Activated naive CD8-positive, alpha-beta T cell treated with anti-CD3 and anti-CD28 coated beads, Interleukin-2, amount 50 U/mL, for 24 hours (primary cell): ENCODE measurements at places on chromosomes 13 and 19.

- DNase-seq, result no peak
Measured at GRCh38 chr13:34611671-34612070, 330.4 kb upstream of the NBEA start.

- no peak for DNase-seq
Measured at GRCh38 chr19:3096902-3097326, 2.8 kb downstream of the GNA11 start.

GRCh38 chr19:38632476-38633213 lies 13.7 kb downstream of the EIF3K start:
- no peak for DNase-seq

DNA sequence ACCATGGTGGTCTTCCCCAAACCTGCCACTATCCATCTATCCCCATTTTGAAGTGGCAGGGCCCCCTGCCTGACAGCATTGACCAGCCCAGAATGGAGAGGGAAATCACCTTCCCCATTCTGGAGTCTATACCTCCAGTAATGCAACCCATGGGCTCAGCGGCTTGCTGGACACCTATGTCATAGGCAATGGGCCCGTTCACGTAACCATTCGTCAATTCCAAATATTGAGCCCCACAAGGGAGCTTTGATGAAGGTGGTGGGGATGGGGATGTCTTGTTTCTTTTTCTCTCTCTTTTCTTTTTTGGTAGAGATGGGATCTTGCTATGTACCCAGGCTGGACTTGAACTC lies 63.1 kb downstream of the AP1M1 start:
- DNase-seq, result no peak

- DNase-seq, result no peak
Measured at GRCh38 chr13:40483601-40484000, 182.8 kb downstream of the FOXO1 start.

DNA sequence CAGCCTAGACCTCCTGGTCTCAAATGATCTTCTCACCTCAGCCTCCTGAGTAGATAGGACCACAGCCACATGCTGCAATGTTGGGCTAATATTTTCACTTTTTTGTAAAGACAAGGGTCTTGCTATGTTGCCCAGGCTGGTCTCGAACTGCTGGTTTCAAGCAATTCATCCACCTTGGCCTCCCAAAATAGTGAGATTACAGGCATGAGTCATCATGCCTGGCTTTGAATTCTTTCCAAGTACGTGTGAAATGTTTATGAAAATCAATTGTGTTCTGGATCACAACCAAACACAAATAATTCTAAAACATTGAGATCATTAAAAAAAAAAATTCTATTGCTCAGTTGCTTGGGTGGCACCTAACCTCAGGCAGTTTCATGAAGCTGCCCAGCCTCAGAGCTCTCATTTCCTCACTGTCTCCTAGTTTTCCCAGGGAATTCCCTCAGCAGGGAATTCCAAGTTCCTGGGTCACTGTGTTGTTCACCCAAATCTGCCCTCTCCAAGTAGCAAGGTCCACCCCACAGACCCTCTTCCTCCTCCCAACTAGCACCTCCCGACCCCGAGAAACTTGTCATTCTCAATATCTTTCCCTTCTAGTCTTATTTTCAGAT lies 44.8 kb downstream of the ING1 start:
- DNase-seq, result no peak

DNA sequence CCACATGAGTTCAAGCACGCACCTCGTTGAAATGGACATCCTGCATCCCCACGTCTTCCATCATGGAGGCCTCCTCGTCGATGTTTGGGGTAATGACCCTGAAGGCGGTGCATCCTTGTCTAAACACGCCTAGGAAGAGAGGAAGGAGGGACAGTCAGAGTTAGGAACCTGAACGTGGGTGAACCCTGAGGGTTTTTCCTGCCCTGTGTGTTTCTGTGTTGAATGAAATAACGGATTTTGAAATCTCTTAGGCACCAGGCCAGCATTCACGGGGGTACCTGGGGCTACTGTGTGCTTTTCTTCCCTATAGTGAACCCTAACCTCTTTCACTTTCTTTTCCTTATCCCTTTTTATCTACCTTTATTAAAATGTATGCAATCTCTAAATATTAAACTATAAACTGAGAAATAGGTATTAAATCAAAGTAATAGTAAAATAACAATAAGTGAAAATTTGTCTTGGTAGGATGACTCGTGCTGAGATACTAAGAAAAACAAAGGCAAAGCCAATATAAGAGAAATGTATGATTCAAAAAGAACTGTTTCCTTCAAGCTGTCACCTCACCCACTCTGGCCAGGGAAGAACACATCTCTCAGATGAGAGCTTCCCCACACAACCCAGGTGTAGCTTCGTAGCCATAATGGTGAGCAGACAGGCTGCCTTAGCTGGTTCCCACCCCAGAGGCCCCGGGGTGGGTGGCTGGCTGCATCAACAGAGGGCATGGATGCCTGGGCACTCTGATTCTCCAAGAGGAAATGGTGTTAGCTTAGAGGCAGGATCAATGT lies 72.1 kb upstream of the SLC15A1 start:
- no peak for DNase-seq

DNA sequence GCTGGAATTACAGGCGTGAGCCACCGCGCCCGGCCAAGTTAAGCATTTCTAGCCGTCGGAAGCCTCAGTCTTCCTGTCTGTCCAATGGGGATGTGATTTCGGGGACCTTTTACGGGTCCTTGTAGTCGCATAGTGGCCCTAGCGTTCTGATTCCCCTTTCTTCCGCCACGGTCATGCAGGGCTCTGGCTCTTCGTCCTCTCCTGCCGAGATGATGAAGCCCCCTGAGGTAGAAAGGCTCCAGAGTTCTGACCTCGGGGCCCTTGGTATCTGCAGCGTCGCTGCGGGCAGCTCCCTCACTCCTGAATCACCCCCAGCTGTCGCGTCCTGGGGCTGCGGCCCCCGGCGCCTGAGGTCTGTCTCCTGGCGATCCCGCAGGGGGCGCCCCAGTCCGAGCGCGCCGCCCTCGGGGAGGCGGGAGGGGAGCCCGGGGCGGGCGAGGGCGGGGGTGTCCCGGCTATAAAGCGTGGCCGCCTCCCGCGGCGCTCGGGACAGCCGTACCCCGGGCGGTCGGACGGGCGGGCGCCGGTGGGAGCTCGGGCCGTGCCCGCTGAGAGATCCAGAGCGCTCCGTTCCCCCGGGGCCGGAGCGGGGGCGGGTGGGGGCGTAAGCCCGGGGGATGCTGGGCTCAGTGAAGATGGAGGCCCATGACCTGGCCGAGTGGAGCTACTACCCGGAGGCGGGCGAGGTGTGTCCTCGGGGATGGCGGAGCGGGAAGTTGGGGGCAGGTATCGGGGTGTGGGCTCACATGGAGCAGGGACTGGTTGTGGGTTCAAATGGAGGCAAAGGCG lies at the start of gene FOXA3:
Gene FOXA3 (plus strand): TSS at position 487 of the 789 bp plus-strand sequence. CDS start 131 bp downstream, at position 618.
- peak; percentile 75 for DNase-seq

DNA sequence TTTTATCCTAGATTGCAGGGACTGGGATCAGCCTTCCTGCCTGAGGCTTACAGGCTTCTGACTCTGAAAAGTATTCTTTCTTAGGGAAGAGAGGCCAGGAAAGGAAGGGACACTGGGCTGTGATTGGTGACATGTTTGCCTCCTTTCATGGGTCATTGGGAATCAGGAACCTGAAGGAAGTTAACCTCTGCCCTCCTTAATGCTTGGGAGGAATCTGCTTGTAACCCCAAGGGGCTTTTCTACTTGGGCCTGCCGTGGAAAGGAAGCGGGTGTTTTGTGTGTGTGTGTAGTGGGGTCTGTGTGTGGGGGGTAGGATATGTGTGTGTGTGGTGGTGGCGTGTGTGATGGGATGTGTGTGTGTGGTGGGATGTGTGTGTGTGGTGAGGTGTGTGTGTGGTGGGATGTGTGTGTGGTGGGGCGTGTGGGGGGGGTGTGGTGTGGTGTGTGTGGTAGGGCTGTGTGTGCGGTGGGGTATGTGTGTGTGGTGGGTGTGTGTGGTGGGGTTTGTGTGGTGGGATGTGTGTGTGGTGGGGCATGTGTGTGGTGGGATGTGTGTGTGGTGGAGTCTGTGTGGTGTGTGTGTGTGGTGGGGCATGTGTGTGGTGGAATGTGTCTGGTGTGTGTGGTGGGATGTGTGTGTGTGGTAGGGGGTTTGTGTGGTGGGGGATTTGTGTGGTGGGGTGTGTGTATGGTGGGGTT lies 41.3 kb upstream of the NPAS1 start:
- no peak for DNase-seq

DNA sequence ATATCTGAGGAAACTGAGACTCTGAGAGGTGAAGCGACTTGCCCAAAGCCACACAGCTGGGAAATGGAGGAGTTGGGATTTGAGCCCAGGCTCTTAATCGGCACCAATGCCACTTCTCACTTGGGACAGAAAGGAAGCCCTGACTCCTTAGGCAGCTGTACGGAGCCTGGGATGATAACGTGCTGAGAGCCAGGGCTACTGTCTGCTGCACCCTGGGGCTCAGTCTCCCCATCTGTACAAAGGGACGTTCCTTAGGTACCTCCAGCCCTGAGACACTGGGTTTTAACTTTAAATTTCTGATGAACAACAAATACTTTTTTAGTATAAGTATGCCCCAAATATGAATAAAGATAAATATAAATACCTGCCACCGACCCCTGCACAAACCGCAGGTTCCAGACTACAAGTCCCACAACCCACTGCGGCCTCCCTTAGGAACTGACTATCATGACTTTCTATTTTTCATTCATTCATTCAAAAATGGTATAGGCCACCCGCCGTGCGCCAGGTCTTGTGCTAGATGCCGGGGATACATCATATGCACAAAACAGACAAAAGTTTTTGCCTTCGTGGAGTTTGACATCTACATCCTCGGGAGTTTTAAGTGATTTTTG lies 776 bp upstream of the NCLN start:
- peak; percentile 69 for DNase-seq

DNA sequence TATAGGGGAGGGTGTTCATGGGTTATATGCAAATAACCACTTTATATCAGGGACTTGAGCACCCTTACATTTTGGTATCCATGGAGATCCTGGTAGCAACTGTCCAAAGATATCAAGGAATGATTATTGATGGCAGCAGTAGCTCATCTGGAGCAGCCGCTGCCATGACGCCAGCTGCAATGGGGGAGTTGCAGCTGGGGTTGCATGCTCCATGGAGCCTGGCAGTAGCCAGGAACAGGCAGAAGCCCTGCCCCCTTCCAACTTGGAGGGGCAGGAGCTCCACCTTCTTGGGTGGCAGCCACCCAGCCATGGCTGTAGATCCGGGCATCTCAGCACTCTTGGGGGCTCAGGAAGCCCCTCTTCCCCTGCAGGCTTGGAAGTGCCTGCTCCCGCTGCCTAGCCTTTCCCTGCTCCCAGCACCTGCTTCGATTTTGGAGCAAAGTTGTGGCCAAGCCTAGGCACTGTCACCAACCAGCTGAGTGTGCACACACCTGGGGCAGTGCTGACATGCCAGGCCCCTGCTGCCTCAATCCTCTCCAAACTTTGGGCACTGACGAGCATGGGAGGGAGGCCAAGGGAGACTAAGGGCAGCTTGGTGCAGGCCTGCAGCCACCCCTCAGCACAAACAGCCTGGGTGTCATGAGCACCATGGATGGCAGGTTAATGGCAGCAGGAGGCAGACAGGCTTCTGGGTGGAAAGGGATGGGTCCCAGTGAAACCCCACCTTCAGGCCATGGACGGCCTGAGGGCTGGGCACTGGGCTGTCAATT lies 235.6 kb upstream of the CSNK1A1L start:
- no peak for DNase-seq

GRCh38 chr13:74264333-74264732 lies 130.1 kb upstream of the KLF12 start:
- DNase-seq, result no peak

DNA sequence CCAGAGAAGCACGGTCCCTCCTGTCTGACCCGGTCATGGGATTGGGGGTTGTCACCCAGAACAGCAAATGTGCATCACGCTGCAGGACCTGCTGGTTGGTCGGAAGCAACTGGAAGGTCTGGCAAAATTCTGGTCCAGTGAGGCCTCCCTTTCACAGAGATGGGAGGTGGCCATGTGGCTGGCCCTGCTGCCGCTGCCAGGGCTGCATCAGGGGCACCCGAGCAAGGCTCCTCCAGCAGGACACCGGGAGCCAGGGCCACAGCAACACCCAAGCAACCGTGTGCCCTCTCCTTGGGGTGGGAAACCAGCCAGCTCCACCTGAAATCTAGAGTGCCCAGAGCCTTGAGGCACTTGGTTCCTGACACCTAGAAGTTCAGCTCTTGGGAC lies 11.5 kb upstream of the GAS6 start:
- no peak for DNase-seq

- no peak for DNase-seq
Measured at GRCh38 chr19:35232912-35233311, 4.4 kb upstream of the FAM187B start.

- no peak for DNase-seq
Measured at GRCh38 chr19:48988860-48989259, 4.2 kb downstream of the GYS1 start.

DNA sequence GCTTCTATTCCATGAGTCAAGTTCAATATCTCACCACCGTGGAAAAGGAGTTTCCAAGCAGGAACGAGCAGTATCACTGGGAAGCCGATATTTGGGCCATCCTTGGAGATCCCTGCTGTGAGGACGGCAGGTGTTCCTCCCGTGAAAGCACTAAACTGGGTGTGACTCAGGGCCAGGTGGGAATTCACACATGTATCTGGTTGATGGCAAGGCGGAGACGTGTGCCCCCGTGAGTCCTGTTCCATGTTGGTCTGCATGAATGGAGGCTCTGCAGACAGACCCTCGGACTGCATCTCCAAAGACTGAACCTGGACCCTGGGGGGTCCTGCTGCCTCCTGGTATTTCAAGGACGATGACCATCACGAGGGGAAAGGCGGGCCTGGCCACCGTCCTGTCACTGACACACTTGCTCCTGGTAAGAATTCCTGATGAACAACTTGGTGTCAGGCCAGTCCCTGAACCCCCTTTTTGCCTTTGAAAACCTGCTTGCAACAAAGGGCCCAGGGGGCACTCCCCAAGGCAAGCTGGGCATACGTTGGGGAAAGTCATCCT lies 22.8 kb upstream of the GAS6 start:
- no peak for DNase-seq

DNA sequence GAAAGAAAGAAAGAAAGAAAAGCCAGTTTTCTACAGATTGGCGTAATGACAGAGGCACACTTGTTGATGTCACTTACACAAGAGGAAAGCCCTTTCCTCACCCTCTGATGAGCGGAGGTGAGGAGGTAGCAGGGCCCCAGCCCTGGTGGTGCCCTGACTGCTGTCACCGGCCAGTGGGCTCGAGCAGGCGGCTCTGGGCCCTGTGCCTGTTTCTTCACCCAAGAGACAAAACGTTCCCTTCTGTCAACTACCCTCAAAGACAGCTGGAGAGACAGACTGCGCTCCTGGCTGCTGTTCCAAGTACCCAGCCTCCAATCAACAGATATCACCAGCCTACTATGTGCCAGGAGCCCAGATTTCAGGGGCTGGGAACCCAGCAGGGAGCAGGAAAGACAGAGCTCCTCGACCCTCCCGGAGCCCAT lies 10.1 kb downstream of the EPS15L1 start:
- no peak for DNase-seq

DNA sequence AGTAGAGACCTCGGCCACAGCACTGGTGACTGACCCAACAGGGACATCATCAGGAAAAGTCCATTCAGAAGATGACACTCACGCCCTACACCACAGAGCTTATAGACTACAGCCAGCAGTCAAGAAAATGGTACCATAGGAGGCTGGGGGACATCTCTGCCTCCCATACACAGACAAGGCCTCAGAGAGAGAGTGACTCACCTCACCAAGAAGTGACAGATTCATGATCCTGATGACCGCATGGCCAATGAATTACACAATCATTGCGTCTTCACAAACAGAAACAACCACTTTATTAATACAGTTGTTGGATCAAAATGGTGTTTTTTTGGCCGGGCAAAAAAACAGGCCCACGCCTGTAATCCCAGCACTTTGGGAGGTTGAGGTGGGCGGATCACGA lies 260.8 kb upstream of the TSHZ3 start:
- DNase-seq, result no peak
